ENCODE measurements at places on chromosomes 4 and X.

- no peak for DNase-seq
Measured at GRCh38 chr4:26076000-26076587, 162.1 kb downstream of the SMIM20 start.

DNA sequence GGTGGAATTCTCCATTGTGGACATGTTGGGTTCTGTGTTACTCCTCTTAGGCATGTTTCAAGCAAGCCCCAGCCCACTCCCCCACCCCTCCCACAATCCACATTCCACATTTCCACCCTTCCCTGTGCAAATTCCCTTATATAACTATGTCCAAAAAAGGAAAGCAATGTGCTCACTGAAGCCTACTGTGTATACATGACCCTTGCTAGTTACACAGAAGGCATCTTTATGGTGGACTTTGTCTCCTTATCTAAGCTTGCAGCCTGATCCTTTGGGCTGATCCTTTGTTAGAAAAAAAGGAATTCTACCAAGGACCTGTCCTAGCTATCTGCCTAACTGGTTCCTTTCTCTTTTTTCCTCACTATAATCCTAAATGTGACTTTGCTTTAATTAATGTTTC lies 796.8 kb downstream of the NLGN4X start:
- no peak for DNase-seq

GRCh38 chr4:105586638-105587328 lies 34.4 kb downstream of the ARHGEF38 start:
- no peak for DNase-seq

GRCh38 chrX:102934624-102935023 lies 2.4 kb upstream of the RAB40AL start:
- DNase-seq: peak; percentile 12

DNA sequence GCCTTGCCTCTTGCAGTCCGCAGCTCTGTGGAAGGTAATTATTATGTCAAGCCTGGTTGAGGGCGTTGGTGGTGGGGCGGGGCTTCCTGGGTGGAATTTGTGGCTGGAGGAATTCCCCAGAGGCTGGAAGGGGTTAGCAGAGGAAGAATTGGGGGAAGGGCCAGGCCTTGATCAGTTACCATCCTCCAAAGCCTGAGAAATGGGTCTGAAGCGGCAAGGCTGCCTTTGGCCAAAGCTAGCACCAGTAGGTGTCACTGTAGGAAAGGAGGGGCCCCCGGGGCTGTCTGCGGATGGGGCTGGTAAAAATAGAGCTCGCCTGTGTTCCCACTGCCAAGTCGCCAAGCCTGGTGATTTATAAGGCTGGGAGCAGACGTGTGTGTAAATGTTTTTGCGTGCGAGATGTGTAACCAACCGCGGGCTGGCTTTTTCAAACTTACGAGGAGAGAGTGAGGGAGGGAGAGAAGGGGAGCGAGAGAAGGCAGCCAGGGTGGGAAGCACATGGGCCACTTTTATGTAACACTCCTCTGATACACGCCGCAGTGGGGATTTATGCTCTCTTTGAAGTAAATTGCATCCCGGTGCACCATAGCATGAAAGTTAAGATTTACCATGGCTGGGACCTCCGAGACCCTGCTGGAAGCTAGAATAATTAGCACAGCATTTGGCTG lies 367.0 kb downstream of the BCOR start:
- DNase-seq: peak; percentile 47

- no peak for DNase-seq
Measured at GRCh38 chr4:81790477-81790876, 318.8 kb upstream of the RASGEF1B start.

DNA sequence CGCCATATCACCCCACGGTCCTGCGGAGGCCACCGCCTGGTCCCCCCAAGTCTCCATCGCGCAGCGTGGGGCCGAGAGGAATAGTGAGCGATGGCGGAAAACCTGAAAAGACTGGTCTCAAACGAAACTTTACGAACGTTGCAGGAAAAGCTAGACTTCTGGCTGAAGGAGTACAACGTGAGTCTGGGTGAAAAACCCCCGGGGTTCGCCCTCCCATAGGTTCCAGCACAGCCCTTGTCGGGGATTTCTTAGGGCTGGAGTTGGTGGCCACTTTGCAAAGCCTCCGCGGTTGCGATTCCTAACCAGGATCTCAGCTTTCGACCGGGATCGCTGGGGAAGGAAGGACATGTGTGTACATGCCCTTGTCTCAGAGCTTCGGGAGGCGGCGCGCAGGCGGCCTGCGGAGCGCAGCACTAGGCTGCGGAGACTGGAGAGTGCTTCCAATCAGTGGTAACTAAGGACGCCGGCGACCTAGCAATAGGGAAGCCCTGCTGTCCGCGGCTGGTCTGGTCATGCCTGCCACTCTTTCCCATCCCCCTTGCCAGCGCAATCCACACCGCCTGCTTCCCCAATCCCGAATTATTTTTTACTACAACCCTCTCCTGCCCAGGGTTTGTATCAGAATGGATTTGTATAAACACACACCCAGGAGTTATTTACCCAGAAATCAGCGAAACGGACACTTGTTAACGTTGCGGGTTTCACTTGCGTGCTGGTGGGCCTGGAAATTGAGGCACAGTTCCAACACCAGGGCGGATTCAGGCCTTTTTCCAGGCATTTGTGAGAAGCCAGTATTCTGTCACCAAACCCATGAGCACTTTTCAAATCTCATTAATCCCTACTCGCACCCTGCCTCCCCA lies 741 bp downstream of the SPATA18 start:
- peak; percentile 13 for DNase-seq

DNA sequence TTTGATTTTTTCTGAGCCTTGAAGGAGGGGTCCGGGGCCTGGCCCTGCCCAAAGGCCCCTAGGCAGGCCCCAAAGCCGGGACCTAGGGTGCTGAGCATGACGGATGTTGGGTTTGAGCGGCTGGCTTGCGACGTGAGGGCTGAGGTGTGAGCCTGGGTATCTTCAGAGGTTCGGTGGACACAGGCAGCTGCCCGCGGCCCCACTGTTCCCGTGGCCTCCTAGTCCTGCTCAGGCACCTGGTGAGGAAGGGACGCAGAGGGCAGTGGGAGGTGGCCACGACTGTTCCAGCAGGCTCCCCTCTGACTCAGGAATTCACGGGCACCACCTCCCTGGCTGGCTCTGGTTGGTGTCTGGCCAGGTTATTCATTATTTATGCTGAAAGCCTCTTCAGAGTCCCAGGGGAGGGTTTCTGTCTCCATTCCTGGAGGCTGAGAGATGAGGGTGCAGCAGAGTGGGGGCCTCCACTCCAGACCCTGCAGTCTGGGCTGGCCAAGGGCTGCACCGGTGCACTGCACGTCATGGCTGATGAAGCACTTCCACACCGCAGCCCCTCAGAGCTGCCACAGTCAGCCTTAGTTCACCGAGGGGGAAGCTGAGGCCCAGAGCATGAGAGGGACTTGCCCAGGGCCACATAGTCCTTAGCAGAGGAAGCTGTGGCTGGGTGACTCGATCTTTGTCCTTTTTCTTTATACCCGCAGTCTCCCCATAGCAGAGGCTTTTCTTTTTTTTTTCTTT lies 2.2 kb downstream of the MSANTD1 start:
- DNase-seq: no peak

GRCh38 chr4:5954056-5954760 lies 61.3 kb upstream of the CRMP1 start:
- no peak for DNase-seq

DNA sequence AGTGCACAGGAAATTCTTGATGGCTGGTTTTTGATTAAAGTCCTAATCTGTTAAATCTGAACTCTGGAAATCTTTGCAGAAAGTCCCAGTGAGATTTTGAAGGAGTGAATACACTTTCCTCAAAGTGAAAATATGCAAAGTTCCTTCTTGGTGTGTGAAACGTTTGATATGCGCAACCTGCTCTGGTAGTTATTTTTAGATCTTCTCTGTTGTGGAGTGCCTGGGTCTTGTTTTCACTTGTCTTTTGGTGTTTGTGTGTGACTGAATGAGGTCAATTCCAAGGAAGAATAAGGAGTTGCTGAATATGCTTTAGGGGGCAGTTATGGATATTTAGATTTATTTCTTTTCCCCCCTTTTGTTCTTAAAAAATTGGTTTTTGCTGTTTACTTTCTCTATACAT lies 41.7 kb downstream of the SCML1 start:
- DNase-seq: no peak

DNA sequence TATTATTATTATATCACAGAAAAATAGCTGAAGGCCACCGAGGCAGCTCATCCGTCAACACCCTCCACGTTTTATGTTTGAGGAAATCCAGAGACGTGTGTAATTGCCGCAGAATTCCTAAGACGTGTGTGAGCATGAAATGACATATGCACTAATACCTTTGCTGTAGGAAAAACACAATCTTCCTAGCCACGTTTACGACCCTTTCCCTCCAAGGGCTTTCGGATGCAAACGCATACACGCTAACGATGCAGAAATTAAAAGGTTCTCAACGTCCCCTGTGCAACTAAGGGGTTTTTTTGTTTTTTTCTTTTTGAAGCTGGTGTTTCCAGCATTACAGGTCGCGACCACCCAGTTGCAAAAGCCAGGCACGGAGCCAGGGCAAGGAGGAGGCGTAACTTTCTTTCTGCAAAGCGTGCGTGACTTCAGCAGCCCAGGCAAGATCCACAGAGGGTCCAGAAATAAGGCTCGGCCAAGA lies 33.8 kb downstream of the CRLF2 start:
- no peak for DNase-seq

DNA sequence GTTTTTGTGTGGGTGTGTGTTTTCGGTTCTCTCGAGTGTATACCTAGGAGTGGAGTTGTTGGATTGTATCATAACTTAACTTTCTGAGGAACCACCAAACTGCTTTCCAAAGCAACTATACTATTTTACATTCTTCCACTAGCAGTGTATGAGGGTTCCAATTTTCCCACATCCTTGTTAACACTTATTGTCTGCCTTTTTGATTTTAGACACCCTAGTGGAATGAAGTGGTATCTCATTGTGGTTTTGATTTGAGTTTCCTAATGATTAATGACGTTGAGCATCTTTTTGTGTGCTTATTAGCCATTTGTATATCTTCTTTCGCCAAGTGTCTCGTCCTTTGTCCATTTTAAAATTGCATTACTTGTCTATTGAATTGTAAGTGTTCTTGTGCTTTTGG lies 118.6 kb downstream of the REPS2 start:
- DNase-seq: no peak

DNA sequence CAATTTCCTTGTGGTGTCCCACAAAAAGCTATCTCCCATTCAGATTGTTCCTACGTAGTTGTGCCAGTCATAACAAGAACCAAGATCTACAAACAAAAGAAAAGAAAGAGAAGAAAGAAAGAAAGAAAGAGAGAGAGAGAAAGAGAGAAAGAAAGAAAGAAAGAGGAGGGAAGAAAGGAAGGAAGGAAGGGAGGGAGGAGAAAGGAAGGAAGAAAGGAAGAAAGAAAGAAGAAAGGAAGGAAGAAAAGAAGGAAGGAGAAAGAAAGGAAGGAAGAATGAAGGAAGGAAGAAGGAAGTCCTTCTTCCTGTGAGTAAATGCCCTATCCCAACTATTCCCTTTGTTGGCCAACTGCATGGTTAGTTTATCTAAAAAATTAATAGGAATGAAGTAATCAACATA lies 366.0 kb downstream of the DHRSX start:
- DNase-seq: no peak

Measured in midbrain (tissue), 1 donor.